ENCODE measurements at places on chromosomes 11 and 22.

DNA sequence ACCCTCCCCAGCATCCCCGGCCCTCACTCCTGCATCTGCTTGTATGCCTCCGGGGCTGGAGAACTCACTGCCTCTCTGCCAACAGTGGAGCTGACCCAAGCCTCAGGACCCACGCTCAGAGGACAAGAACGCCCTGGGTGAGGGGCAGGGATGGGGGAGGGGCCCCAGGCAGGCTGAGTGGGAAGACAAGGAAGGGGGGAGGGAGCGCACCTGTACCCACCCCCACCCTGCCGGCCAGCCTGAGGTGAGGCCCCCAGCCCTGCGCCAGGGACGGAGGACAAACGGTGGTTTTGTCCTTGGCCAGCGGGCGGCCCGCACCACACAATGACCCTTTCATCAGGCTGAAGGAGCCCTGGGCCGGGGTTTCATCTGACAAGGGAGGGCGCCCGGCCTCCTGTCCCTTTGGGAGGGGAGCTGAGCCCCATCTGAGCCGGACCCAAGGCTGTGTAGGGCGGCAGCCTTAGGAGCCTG is 10.0 kb downstream of the WNT7B start:
- no peak for DNase-seq

- peak; percentile 73 for DNase-seq
Observed at GRCh38 chr11:47538741-47539565, 14.0 kb downstream of the CELF1 start.

GRCh38 chr11:106278391-106278790 is 200.9 kb downstream of the AASDHPPT start:
- DNase-seq, result no peak

- no peak for DNase-seq
Observed at GRCh38 chr11:82703226-82703625, 30.4 kb downstream of the FAM181B start.

DNA sequence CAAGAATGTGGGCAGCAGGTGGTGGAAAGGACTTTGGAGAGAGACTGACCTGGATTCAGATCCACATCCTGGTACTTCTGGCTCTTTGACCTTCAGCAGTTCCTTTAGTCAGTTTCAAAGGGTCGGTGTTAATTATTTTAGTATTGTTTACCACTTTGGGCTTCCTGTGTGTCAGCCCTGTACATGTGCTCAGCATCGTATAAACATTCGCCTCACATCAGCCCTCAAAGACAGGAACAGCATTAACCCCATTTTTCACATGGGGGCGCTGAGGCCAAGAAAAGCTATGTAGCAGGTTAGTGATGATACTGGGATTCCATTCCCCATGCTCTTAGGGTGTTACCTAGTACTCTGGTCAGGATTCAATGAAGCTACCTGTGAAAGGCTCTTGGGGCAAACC is 72.1 kb upstream of the YWHAH start:
- no peak for DNase-seq

DNA sequence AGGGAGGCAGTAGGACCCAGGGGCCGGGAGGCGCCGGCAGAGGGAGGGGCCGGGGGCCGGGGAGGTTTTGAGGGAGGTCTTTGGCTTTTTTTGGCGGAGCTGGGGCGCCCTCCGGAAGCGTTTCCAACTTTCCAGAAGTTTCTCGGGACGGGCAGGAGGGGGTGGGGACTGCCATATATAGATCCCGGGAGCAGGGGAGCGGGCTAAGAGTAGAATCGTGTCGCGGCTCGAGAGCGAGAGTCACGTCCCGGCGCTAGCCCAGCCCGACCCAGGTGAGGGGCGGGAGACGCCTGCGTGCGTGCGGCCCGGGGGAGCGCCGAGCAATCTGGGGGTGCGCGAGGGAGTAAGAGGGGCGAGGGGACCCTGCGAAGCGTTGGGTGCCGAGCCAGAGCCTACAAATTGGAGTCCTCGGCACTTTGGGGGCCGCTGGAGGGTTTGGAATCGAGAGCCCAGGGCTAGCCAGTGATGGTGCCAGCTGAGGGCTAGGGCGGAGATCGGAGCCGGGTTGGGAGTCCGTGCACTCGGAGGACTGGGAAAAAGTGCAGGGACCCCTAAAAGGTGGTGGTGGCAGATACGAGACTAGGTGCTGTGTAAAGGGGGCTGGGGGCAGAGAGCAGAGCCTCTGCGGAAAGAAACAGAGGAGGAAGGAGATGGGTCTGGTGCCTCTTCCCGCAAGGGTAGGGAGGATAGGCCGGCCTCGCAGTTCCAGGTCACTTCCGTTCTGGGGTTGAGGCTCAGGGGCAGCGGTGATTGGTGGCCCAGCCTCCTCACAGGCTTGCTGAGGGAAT is at the start of gene SERPINH1:
Gene SERPINH1, plus strand, starts transcription at position 206 of the 788 bp plus-strand sequence. CDS start 4,097 bp downstream, outside the sequence.
- peak; percentile 70 for DNase-seq

- DNase-seq, result no peak
Observed at GRCh38 chr11:120524536-120525085, 13.1 kb downstream of the GRIK4 start.

DNA sequence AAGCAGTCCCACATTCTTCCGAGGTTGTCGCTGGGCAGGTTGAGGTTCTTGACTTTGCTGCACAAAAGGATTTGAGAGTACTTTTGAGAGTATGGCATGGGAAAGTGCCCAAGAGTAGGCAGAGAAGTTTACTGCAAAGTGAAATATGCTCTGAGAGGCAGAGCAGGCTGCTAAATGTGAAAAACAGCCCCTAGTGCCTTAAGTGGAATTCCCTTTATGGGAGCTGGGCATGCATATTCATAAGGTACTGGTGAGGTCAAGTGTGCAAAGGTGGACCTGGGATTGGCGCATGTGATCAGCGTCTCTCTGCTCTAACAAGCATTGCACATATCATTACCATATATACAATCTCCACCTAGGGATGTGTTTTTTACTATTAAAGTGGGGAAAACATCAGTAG is 12.0 kb upstream of the APOL4 start:
- DNase-seq, result no peak

DNA sequence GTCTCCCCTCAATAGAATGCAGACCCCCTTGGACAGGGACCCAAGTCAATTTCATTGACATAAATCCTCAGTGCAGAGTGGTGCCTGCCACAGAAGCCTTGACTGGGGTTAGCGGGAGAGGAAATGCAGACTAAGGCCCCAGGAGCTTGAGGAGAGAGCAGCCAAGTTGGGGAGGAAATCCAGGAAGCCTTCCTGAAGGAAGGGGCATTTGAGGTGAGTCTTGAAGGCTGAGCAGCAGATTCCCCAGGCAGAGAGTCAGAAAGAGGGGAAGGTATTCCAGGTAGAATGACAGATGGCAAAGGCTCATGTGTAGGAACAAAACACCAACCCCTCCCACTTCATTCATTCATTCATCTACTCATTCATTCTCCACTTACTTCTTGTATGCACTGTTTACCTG is 10.3 kb downstream of the MYEOV start:
- DNase-seq, result no peak

GRCh38 chr11:111162305-111162704 is 83.2 kb upstream of the POU2AF2 start:
- no peak for DNase-seq

DNA sequence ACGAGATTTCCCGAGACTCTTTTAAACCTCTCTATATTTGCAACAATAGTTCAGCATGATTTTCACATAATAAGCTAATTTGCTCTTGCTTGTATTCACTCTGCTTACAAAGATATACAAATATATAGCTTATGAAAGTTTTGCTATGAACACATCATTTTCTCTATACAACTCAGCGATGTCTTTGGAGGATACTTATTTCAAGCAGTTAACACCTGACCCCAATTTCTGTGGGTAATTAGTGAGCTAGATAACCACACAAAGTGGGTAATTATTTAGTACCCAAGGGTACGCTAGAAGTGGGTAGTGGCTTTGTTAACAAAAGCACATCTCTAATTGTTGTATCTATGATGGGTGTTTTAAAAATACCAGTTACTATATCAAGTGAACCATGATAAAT is 12.3 kb downstream of the BLID start:
- no peak for DNase-seq

GRCh38 chr11:112289588-112290492 is 29.2 kb upstream of the PLET1 start:
- DNase-seq, result peak; percentile 43

DNA sequence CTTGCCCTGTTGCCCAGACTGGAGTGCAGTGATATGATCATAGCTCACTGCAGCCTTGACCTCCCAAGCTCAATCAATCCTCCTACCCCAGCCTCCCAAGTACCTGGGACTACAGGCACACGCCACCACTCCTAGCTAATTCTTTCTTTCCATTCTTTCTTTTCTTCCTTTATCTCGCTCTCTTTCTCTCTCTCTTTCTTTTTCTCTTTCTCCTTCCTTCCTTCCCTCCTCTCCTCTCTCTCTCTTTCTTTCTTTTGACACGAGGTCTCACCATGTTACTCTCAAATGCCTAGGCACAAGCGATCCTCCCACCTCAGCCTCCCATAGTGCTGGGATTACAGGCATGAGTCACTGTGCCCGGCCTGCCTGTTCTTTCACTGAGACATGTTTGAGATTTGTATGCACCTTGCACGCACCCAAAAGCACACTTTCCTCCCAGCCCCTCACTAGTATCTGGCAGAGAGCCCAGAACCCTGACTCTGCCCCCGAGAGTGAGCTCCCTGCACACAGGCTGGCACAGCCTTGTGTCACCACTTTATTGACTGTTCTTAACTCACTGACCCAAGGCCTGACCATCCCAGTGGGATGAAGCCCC is 56.8 kb downstream of the CD6 start:
- peak; percentile 30 for DNase-seq

All from COR-L47 (cell line).